Upper lobe of right lung (tissue), 1 donor: ENCODE measurements at places on chromosomes 5 and 9.

DNA sequence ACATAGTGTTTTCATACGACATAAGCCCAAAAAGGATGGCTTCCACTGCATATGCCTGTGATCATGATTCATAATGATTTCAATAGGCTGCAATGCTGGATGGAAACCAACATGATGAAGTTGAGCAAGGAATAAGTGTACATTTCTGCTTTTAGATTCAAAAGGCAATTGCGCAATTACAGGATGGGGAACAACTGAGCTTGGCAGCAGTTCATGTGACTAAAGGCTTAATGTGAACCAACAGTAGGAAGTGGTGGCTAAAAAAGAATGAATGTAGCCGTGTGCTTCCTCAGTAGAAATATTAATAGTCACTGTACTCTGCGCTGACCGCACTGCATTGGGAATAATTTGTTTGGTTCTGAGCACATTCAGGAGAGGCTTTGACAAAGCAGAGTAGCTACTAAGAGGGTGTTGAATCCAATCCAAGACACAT, 51.2 kb downstream of the SLC1A3 start:
- DNase-seq: no peak

GRCh38 chr5:67636850-67637524, 440.4 kb upstream of the CD180 start:
- no peak for DNase-seq

DNA sequence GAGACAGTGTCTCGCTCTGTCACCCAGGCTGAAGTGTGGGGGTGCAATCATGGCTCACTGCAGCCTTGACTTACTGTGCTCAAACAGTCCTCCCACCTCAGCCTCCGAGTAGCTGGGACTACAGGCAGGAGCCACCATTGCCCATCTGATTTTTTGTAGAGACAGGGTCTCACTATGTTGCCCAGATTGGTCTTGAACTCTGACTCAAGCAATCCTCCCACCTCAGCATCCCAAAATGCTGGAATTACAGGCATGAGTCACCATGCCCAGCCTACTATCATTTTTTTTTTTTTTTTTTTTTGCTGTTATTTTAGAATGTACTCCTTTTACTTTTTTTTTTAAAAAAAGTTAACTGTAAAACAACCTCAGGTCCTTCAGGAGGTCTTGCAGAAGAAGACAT, 449.0 kb downstream of the CCDC171 start:
- DNase-seq: no peak

- no peak for DNase-seq
These were observed 133.9 kb downstream of the MUSK start for GRCh38 chr9:110802416-110803035.

DNA sequence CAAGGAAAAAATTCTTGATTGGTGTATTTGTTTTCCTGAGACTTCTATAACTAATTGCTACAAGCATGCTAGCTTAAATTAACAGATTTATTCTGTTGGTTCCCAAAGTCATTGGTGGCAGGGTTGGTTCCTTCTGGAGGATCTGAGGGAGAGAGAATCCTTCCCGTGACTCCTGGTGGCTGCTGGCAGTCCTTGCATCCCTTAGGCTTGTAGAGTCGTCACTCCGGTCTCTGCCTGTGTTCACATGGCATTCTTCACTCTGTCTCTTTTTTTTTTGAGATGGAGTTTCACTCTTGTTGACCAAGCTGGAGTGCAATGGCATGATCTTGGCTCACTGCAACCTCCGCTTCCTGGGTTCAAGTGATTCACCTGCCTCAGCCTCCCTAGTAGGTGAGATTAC, 5.3 kb downstream of the CDK9 start:
- no peak for DNase-seq

GRCh38 chr5:149206524-149207141, 65.0 kb upstream of the AFAP1L1 start:
- no peak for DNase-seq

DNA sequence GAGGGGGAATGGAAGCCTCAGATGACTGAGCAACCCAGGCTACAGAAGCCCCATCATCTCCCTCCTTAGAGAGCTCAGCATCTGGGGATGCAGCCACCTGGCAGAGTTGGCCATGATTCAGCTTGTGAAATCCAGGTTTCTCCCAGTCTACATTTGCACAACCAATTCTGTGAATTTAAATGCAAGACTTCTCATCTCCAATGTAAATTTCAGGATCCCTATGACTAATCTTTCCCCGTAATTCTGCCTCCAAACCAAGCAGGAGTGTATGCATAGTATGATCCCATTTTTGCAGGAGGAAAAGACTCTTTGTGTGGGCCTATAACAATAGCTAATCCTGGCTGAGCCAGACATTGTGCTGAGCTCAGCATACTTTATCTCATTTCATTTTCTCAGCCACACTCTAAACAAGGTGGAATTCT, 59.6 kb upstream of the IL17B start:
- DNase-seq: no peak

DNA sequence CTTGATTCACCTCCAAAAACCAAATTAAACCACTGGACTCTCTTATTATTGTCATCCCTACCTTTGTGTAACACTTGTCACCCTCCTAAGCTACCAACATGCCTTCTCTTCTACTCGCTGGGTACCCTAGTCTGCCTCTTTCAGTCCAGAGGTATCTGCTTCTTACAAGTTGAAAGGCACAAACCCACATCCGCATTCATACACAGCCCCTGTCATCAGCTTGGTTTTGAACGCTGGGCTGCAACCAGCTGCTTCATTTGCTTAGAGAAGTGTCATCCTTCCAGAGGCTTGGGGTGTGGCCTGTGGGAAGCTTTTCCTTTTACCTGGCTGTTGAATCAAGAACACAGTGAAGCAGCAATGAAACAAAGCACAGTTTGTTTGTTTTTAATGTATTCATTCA, 138.8 kb upstream of the WWC1 start:
- no peak for DNase-seq
